ENCODE measurements at places on chromosomes 2 and 18. TPM values are rescaled to one million over a fixed set of nuclear protein-coding genes. Genes with fewer than 3 reads are reported as not detected.

Gene AOX1
- total RNA-seq: not detected

DNA sequence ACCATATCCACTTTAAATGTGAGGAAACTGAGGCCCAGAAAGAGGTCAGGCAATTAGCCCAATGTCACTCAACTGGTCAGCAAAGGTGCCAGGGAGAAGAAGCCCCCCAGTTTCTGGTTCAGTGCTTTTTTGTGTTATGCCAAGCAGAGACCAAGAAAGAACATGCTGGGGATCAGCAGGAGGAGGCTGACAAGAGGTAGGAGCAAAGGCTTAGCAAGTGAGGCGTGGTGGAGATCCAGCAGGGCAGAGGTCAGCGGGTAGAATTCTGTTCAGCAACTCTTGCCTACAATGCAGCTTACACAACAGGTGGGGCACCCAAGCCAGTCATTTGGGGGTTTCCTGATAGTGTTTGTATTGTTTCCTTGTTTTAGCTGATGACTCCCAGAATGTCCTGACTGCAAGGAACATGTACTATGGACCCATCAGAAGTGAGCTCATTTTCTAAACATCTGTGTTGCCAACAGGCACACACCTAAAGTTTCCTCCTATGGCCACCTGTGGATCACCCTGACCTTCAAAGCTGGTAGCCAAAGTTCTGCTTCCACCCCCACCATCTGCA is 28.2 kb downstream of the LPIN2 start:
- no peak overlapping the region for H3K27ac ChIP-seq
- H3K4me1 ChIP-seq: peaks cover 31% of the 10 kb centered on the region
- peaks cover 3% of the 10 kb centered on the region for H3K36me3 ChIP-seq
- no peak for DNase-seq
- H3K4me3 ChIP-seq: no peak overlapping the region
- H3K27me3 ChIP-seq: no peaks in the 10 kb centered on the region

- DNase-seq: no peak
- H3K36me3 ChIP-seq: no peaks in the 10 kb centered on the region
- H3K4me1 ChIP-seq: no peaks in the 10 kb centered on the region
- H3K4me3 ChIP-seq: no peak overlapping the region
These were observed 207.2 kb upstream of the TCF4 start for GRCh38 chr18:55795101-55795669.

DNA sequence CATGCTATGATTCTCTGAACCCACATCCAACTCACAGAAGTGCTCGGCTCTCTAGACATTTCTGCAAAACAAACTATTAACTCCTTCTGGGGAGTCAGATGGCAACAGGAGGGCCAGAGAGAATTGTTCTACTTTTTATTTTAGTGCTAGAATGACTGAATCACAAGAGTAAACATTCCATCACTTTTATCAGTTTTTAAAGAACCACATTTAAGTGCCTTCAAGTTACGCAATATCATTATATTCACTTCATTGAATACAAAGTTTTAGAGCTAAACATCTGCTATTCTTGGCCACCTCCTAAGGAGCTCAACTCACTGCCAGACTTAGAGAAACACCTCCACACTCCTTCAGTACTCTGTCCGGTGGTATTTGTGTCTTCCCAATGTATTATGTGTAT is 22.4 kb downstream of the B4GALT6 start:
- no peaks in the 10 kb centered on the region for H3K27me3 ChIP-seq
- H3K36me3 ChIP-seq: no peaks in the 10 kb centered on the region
- no peak overlapping the region for H3K27ac ChIP-seq

Gene SPOPL
- total RNA-seq: 12.0 TPM

GRCh38 chr2:168594778-168595177 is 138.7 kb downstream of the CERS6 start:
- no peak overlapping the region for H3K4me3 ChIP-seq
- peaks cover 3% of the 10 kb centered on the region for H3K4me1 ChIP-seq
- no peaks in the 10 kb centered on the region for H3K36me3 ChIP-seq

Gene DPP4
- 16.7 TPM for total RNA-seq

GRCh38 chr2:62158444-62159121 is 37.3 kb upstream of the B3GNT2 start:
- H3K4me1 ChIP-seq: no peaks in the 10 kb centered on the region
- no peak overlapping the region for H3K4me3 ChIP-seq
- H3K27me3 ChIP-seq: no peaks in the 10 kb centered on the region
- DNase-seq: no peak
- no peaks in the 10 kb centered on the region for H3K36me3 ChIP-seq

DNA sequence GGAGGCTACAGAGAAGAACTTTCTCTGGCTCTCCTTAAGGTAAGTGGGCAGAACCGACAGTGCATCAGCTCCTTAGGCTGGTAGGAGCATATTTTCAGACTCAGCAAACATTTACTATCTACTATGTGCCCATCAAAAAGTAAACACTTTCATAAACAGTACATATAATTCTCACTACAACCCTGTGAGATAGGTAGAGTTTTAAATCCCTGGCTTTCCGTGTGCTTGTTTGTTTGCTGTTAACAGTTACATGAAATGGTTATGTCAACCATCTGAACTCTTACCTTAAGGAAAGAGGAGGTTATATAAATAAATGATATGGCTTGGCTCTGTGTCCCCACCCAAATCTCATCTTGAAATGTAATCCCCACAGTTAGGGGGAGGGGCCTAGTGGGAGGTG is 310.1 kb downstream of the ALK start:
- H3K4me1 ChIP-seq: no peaks in the 10 kb centered on the region
- H3K4me3 ChIP-seq: no peak overlapping the region
- peaks cover 6% of the 10 kb centered on the region for H3K27me3 ChIP-seq
- no peak for DNase-seq
- H3K27ac ChIP-seq: no peak overlapping the region

Gene TAF4B
- total RNA-seq: 13.7 TPM

DNA sequence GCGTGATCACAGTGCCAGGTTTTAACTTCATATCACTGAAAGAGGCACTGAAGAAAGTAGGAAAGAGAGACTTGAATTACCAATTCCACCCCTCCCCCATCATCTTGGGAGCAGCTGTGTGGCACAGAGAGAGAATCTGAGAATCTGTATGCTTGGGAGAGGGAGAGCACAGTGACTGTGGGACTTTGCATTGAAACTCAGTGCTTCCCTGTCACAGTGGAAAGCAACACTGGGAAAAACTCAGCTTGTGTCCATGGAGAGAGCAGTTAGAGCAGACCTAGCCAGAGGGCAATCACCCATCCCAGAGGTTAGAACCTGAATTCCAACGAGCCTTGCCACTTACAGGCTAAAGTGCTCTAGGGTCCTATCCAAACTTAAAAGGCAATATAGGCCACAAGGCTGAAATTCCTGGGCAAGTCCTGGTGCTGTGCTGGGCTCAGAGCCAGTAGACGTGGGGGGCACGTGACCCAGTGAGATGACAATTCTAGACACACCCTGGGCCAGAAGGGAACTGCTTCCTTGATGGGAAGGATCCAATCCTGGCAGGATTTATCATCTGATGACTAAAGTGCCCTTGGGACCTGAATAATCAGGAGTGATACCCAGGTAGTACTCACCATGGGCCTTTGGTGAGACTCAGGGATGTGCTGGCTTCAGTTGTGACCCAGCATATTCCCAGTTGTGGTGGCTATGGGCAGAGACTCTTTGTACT is 15.5 kb upstream of the ABCB11 start:
- peaks cover 3% of the 10 kb centered on the region for H3K4me1 ChIP-seq
- H3K27ac ChIP-seq: no peak overlapping the region
- H3K4me3 ChIP-seq: no peak overlapping the region
- no peaks in the 10 kb centered on the region for H3K27me3 ChIP-seq
- DNase-seq: no peak

Gene ASNSD1
- 40.6 TPM for total RNA-seq
